ENCODE measurements at places on chromosomes 12 and 14. TPM values are rescaled to one million over a fixed set of nuclear protein-coding genes. Genes with fewer than 3 reads are reported as not detected.

GRCh38 chr14:59754256-59754655 is 116.3 kb downstream of the RTN1 start:
- no peak for DNase-seq

- no peak for DNase-seq
These were observed 184.7 kb upstream of the GARIN2 start for GRCh38 chr14:67004521-67004920.

DNA sequence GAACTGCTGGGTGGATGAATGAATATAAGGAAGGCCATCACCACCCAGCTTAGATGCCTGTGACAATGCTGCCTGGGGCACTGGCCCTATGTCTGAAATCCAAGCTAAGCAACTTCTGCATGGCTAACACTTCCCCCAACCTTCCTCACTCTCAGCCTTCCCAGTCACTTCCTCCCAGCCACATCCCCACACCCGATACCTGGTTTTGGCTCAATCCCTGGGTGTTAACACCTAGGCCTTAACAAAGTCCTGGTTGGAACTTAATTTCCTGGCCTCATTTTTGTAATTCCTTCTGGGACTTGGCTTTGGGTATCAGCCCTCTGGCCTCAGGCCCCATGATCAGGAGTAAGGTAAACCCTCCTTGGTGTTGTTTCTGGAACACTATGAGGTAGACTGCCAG is 110.0 kb downstream of the EFCAB11 start:
- no peak for DNase-seq

GRCh38 chr14:22803687-22803974 is 11.6 kb downstream of the SLC7A7 start:
- DNase-seq, result no peak

DNA sequence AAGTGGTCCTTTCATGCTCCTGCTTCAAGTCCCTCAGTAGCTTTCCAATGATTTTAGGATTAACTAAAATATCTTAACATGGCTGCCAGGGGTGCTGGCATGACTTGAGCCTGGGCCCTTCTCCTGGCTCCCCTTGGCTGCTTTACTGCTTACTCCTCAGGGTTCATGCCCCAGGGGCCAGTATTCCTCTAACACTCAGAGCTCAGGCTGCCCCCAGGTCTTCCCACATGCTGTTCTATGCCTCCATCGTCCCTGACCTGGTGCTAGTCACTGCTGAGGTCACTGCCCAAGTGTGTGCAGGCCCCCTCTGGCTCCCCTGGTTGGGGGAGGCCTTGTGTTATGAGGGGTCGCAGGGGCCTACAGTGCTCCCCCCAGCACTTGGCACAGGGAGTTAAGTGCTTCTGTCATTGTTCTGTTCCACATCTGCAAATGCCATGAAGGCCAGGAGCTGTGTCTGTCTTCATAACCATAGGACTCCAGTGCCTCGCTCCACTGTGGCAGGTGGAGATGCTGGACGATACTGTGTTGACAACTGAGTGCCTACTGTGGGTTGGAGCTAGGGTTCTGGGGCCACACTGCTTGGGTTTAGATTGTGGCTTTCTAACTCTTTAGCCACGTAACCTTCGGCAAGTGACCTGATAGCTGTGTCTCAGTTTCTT is 190.6 kb downstream of the CALM1 start:
- no peak for DNase-seq

GRCh38 chr14:59828276-59828675 is 42.3 kb downstream of the RTN1 start:
- no peak for DNase-seq

DNA sequence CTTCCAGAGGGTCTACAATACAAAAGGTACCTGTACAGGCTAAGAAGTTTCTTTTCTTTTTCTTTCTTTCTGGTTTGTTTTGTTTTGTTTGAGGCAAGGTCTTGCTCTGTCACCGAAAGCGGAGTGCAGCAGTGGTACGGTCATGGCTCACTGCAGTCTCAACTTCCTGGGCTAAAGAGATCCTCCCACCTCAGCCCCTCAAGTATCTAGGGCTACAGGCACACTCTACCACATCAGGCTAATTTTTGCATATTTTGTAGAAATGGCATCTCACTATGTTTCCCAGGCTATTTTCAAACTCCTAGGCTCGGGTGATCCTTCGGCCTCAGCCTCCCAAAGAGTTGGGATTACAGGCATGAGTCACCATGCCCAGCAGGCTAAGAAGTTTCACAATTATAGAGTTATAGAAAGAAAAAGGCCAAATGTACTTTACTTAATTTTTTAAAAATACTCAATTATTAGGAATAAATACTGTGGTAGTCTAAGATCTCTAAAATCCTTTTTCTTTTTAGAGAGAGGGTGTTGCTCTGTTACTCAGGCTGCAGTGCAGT is 3.0 kb upstream of the PIGH start:
- DNase-seq, result no peak

DNA sequence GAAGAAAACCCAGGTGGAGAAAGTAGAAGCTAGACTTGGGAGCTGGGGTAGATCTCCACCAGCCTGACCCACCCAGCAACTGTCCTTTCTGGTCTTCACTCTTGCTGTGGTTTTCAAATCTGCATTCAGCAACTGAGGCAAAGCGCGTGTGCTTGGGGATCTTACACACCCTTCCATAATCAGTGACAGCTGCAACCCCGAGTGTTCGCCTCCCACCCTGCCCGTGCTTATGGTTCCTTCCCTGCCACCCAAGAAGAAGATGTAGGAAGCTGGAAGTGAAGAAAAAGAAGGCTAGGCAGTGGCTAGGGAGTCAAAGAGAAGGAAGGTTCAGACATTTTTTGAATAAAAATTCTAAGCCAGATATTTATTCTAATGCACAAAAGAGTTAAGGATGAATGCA is 162.6 kb upstream of the CCND2 start:
- no peak for DNase-seq

DNA sequence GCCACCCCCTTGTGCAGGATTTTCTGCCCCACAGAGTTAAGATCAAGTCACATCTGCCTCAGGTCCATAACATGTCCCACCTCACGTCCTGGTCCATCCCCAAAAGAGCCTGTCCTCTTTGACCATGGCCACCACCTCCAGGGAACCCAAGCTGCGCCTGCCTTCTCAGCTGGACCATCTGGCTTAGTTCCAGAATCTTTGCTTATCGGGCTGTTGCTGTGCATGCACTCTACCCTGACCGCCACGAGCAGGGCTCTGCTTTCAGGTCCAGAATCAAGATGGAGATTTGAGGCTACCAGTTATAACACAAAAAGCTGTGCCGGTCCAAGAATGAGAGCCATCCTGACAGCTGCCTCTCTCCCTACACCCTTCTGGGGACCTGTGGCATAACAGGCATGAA is 326.7 kb downstream of the DPF3 start:
- DNase-seq, result no peak

GRCh38 chr14:60346706-60347105 is 97.7 kb downstream of the PPM1A start:
- DNase-seq, result no peak

DNA sequence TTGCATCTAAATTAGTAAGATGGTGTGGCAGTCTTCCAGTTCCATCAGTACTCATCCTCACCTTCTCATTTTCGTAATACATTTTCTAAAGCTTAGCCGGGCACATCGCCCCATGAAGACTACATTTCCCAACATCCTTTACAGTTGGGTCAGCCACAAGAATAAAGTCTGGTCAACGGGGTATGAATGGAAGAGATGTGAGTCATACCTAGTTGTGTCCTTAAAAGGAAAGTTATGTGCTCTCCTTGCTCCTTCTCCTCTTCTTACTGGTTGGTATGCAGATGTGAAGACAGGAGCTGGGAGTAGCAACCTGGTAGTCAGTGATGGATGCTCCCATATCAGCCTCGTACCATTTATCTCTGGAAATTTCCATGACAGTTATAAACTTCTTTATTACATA is 35.9 kb upstream of the EGLN3 start:
- DNase-seq, result no peak

DNA sequence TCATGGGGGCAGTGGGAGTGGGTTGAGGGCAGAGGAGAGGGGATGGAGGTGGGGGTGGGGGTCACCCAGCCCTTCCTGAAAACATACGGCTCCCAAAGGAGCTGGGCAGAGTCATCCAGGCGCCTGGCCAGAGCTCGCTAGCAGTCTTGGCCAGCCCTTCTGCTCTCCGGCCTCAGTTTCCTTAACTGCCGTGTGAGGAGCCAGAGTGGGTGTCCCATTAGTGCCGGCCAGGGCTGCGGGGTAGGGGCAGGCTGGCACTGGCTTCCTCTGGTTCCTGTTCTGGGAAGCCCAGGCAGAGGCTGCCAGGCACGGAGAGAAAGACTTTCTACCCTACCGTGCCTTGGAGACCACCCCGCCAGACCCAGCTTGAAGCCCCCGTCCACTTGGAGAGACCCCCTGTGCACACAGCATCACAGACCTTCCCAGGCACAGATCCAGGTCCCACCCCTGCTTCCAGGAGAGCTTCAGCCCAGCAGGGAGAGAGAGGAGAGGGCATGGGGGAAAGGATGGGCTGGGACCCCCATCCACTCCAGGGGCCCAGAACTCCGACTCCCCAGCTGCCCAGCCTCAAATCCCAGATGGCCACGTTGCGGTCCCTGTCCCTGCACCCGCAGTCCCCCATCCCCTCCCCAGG is 93.3 kb downstream of the RFLNA start:
- DNase-seq, result no peak

DNA sequence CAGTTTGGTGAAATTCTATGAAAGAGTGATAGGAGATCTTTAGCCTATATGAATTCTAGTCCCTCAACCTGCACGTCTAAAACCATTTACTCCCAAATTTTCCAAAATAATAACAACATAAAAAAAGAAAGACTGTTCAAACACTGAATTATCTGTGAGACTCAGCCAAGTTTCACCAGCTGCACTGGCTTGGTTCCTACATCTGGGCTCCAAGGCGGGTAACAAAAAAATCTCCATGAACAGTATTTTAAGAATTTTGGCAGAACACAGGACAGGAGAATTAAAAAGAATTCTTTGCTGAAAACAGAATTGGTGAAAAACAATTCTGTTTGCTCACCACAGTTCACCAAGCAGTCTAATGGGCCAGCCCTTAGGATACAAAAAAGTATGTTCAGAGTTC is 536.8 kb upstream of the ATP2B1 start:
- DNase-seq, result no peak

DNA sequence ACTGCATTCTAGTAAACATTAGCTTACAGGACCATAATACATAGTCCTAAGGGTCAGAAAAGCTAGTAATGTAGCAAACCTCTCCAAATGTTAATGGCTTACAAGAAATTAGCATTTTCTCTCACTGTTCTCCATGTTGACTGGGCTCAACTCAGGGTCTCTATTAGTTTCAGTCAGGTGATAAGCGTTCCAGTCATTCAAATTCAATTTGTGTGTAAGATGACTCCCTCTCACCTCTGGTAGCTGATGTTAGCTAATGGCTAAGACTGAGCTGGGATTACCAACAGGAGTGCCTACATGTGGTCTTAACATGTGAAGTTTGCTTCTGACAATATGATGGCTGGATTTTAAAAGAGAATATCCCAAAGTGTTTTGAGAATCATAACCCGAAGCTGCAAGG is 630.5 kb upstream of the USP15 start:
- DNase-seq, result no peak

- no peak for DNase-seq
These were observed 11.9 kb downstream of the ESPL1 start for GRCh38 chr12:53279888-53280498.

DNA sequence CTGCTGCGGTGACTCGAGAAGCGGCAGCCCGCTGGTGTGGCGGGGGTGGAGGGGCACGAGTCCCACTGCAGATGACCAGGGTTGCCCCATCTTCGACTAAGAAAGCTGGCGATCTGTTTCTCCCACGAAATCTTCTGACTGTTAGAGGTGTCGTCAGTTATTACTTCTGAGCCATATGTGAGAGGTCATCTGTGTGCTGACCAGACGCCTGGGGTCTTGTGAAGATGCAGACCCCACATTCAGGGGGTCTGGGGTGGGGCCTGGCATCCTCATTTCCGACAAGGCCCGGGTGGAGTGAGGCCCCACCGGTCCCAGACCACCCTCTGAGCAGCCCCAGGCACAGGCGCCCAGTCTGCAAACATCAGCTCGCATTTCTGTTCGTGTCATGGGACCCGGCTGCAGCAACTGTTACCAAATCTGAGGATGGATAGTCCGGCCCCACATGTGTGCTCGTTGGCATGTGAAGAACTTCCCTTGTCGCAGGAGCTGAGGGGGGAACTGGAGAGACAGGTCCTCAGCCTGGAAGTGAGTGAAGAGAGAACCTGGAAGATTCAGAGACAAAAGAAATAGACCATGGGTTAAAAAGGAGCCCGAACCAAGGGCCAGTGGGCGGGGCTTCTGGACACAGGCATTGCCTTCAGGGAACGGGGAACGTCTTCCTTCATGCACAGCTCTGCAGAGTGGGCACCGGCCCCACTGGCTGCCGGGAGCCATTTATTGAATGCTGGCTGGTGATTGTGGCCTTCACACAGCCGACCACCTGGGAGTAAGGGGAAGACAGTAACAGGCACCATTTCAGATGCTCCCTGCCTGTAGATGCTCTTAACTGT is 135.2 kb downstream of the ADGRD1 start:
- peak; percentile 10 for DNase-seq

- DNase-seq, result no peak
These were observed 438.2 kb upstream of the FAR2 start for GRCh38 chr12:28710882-28711281.

GRCh38 chr14:24993631-24994030 is 56.3 kb downstream of the STXBP6 start:
- no peak for DNase-seq

GRCh38 chr12:119274636-119275065 is 59.9 kb upstream of the CCDC60 start:
- no peak for DNase-seq

DNA sequence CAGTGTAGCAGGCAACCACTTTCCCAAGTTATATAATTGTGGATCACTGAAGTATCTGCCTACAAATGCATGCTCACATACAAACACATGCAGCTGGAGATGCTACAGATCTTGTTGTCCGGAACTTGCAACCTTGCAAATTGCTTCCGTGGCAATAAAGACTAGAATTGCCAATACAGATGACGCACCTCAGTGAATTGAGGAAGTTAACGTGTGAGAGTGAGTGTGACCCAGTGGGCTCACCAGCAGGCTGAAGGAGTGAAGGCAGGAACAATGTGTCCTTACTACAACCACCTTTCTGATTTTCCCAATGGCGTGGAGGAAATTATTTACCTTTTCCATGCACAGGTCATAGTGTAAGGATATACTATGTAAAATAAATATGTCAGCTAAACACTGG is 89.4 kb upstream of the GRIP1 start:
- DNase-seq, result no peak

- DNase-seq, result no peak
These were observed 176.0 kb downstream of the EGLN3 start for GRCh38 chr14:33774723-33775470.

Gene SIX4
- 3.2 TPM for total RNA-seq

Gene OR6C3
- total RNA-seq, result not detected

Gene KIF26A
- 10.5 TPM for total RNA-seq

Gene CD27
- not detected for total RNA-seq

Gene TMEM30B
- total RNA-seq, result 6.4 TPM

Gene LALBA
- not detected for total RNA-seq
